ENCODE measurements at places on chromosomes 2 and 18. TPM values are rescaled to one million over a fixed set of nuclear protein-coding genes. Genes with fewer than 3 reads are reported as not detected.

DNA sequence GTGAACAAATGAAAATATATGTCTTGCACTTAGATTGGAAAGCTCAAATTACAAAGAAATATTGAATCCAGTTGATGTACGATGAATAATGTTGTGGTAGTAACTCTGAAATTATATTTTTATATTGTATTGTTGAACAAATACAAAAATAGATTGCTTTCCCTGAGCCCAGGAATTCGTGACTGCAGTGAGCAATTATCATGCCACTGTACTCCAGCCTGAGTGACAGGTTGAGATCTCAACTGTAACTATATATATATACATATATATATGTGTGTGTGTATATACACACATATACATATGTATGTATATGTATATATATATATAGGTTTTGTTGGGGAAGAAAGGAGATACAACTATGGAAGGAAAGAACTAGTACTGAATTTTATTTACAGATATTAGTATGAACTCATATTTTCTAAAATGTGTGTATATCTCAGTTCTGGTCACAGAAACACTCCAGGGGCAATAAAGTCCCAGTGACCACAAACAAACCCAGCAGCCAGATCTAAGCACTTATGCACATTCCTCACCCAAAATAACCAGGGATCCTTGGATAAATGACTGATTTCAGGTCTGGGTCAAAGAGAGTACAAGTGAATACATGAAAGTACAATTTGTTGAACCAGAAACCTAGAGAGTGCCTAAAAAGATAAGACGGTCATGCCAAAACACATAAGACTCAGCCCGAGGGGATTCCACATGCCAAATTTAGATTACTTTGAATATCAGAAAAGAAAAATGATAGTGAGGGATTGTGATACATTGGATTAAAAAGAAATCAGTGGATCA is 146.3 kb downstream of the TMX3 start:
- no peak for DNase-seq

EFEMP1 gene
- 113 TPM for total RNA-seq

- DNase-seq, result no peak
Measured at GRCh38 chr2:232073699-232074098, 112.2 kb downstream of the DIS3L2 start.

DNA sequence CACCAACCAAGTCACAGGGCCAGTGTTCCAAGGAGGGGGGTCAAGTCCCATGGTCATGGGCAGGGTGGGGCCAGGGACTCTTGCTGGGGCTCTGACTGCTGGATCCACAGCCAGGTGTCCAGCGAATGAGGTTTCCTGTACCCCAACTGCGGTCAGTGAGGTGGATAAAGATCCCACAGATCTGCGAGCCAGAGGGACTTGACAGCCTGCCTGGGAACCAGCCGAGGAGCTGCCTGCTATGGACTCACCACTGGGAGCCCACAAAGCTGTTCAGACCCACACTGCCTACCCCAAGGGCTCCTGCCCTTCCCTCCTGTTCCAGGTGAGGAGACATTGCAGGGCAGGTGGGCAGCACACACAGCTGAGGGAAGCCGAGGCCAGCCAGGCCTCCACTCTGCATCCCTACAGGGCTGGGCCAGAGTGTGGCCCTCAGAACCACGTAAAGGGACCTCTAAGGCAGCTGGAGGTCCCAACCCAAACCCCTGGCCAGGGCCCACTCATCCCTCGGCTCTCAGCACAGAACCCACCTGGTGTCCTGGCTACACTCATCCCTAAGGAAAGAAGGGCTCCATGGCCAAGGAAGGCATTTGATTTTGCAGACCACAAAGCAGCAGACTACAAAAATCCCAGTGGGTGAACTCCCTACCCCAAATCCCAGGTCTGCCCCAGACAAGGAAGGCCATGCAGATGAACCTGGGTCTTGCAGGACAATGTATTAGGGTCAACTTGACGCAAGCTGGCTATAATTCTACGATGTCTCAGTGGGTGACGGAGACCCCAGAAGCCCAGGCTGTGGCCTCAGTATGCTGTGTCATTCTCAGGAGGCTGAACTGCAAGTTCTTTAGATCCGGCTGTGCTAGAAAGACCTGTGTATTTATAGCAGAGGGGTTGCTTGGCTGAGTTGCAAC is 209.2 kb downstream of the MGAT5 start:
- DNase-seq, result no peak

GRCh38 chr2:240868286-240869108 is at the start of gene AGXT:
AGXT (plus strand) TSS chr2:240868824; CDS start chr2:240868866, 42 bp downstream.
- no peak for DNase-seq

- DNase-seq, result no peak
Measured at GRCh38 chr2:205806143-205806905, 124.0 kb downstream of the NRP2 start.

DNA sequence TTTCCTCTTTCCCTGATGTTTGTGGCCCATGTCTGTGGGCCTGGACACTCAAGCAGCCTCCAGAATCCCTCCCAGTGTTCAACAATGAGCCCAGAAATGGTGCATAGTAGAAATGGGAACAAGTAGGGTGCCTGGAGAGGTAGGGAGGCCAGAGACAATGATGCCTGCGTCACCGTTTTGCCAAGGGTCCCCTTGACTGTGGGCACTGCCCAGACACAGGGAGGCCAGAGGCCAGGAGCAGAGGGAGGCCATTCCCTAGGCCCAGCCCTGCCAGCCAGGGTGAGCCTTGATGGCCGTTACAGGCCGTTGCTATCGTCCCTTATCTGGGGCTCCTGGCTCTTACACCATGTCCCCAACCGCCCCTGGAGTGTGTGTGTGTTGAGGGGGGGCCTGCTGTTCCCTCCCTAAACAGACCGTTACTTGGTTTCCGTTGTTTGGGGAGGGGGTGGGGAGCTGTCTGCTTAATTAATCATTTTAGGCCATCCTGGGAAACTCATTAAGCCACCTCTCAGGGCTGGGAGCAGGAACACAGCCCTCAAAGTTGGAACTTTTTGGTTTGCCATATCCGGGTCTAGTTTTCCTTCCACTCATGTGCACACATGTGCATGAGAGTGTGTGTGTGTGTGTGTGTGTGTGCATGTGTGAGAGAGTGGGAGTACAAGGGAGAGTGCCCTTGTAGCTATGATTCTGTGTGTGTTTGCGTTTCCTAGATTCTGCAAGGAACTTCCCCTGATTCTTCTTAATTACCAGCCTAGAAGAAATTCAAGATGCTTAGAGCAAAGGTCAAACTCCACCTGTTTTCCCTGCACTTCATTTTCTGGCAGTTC is 135.2 kb upstream of the HAAO start:
- DNase-seq, result no peak
